WTC11 (cell line): ENCODE measurements at places on chromosomes 5 and 9.
A peak's percentile ranks its signal among the peaks of the same experiment; 100 is the strongest.

DNA sequence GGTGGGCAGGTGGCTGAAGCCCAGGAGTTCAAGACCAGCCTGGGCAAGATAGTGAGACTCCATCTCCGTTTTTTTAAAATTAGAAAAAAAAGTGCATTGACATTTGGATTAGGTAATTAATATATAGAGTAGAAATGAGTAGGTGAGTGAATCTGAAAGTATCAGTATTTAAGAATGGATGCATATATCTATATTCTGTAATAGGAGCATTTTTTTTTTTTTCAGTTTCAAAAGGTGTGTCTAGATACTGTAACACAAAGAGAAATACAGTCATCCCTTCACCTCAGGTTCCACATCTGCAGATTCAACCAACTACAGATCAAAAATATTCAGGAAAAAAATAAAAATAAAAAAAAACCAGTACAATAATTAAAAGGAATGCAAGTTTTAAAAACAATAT lies 50.8 kb downstream of the RBM27 start:
- DNase-seq = no peak

DNA sequence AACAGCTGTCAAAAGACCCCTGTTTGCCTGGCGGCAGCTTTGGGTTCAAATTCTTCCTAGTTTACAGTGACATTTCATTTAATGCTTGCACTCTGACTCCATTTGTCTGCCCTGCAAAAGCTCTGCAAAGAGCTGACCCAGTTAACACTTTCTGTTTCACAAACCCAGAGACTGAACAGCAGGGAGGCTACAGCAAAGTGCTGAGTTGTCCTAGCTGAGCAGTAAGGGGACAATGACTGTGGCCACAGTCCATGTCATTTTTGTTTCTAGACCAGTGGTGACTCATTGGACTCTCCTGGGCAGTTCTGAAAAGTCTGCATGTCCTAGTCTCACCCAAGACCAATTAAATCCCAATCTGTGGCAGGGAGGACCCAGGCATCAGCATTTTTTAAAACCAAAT lies 994.8 kb upstream of the WWC1 start:
- DNase-seq = no peak

- DNase-seq = no peak
These were observed 94.8 kb upstream of the APC start for GRCh38 chr5:112642885-112643284.

DNA sequence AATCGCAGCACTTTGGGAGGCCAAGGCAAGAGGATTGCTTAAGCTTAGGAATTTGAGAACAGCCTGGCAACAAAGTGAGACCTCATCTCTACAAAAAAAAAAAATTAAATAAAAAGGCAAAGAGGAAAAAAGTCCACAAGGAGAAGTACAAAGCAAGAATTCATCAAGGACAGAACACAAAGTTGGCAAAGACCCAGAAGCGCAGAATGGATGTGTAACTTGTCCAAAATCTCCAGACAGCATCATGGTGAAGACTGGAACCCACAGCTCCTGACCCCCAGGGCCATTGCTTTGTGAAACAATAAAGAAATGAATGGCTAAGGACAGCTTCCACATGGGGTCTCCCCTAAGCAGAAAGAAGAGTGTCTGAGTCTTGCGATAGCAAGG lies 7.8 kb downstream of the HSD17B3 start:
- no peak for DNase-seq

- no peak for DNase-seq
These were observed 1211.0 kb upstream of the CDH6 start for GRCh38 chr5:29982457-29982856.

- DNase-seq = peak; percentile 83
These were observed 9.9 kb upstream of the PLEKHG4B start for GRCh38 chr5:82097-82496.

DNA sequence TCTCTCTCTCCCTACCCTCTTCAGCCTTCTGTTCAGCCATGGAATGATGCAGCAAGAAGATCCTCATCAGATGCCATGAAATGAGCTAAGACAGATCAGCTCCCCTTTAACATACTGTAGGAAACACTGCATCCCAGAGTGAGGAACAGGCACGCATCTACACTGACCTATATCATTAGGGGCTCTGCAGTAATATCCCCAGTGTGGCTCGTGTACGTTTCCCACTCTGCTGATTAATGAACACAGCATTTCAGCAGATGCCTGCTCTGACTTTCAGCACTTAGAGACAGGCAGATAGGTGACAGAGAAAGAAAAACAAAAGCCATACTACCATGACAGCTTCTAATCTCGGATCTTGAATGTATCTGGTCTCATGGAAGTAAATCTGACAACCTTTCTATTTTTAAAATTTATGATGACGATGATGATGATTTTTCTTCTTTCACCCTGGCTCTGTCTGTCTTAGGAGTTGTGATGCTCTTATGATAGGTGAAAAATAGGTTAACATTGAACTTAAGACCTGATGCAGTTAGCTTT lies 750.3 kb downstream of the CDH12 start:
- DNase-seq = no peak

- DNase-seq = no peak
These were observed 407.7 kb upstream of the IRX1 start for GRCh38 chr5:3187771-3188425.

DNA sequence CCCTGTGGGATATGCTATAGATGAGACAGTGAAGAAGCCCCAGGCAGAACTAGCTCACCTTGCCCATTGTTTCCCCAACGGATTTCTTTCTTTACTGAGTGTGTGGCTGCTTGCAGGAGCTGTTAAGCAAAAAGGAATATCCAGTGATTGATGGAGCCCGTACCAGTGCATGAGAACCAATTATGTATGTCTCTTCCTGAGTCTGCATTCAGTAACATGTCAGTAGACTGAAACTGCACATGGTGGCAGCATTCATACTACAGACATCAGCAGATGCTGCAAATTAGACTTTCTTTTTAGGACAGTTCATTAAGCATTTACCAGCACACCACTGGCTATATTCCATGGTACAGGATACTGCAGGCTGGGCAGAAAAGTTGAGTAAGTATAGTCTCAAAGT lies 90.3 kb upstream of the PLCXD3 start:
- no peak for DNase-seq

GRCh38 chr5:135216471-135217343 lies 182.3 kb downstream of the MACROH2A1 start:
- no peak for DNase-seq

GRCh38 chr5:55554585-55555202 lies 19.9 kb upstream of the PLPP1 start:
- DNase-seq = no peak
